Renal pelvis (tissue), 12 donors: ENCODE measurements at places on chromosomes 3 and 15. TPM values are rescaled to one million over a fixed set of nuclear protein-coding genes. Genes with fewer than 3 reads are reported as not detected.

GRCh38 chr3:132543011-132543739 lies 53.9 kb upstream of the ACKR4 start:
- DNase-seq, result no peak

GRCh38 chr15:96606617-96607016 lies 276.1 kb downstream of the NR2F2 start:
- no peak for DNase-seq

DNA sequence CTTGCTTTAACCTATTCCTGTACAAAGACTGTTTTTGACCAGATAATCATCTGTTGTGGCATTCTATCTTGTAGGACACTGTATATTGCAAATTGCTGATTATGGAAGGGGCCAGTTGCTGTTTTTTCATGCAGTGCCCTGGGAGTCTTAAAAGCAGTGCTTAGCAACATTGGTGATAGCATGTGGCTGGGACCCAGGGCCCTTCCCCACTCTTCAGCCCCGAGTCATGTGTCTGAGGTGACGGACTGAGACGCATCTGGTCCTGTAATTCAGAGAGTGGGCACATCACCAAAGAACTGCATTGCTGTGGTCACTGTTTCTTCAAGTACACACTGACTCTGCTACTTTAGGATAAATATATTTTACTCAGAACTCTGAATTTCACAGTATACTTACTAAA lies 63.4 kb downstream of the SNRK start:
- no peak for DNase-seq

DNA sequence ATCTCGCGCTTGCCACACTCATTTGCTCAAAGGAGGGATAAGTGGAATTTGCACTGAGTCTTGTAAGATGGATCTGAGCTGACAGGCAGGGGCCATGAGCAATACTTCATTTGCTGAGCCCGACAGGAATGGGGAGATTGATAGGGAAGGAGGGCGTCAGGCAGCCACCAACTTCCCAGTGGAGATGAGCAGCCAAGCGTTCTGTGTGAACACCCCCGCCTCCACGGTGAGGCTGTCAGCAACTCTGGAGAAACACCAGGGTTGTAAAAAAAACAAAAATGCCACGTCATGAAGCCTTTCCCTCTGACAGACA lies 36.8 kb downstream of the TLE3 start:
- DNase-seq, result peak; percentile 58

DNA sequence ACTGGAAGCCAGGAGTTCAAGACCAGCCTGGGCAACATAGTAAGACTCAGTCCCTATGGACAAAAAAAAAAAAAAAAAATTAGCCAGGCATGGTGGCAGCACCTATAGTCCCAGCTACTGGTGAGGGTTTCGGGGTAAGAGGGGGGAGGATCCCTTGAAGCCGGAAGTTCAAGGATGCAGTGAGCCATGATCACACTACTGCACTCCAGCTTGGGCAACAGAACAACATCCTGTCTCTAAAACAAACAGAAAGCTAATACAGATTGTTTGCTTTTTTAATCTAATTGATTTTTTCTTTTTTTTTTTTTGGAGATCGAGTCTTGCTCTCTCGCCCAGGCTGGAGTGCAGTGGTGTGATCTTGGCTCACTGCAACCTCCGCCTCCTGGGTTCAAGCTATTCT lies 1.6 kb upstream of the IMP3 start:
- DNase-seq, result no peak

- no peak for DNase-seq
Observed at GRCh38 chr3:39386318-39386717, 3.1 kb downstream of the SLC25A38 start.

- DNase-seq, result no peak
Observed at GRCh38 chr3:105899516-105899915, 30.7 kb upstream of the CBLB start.

DNA sequence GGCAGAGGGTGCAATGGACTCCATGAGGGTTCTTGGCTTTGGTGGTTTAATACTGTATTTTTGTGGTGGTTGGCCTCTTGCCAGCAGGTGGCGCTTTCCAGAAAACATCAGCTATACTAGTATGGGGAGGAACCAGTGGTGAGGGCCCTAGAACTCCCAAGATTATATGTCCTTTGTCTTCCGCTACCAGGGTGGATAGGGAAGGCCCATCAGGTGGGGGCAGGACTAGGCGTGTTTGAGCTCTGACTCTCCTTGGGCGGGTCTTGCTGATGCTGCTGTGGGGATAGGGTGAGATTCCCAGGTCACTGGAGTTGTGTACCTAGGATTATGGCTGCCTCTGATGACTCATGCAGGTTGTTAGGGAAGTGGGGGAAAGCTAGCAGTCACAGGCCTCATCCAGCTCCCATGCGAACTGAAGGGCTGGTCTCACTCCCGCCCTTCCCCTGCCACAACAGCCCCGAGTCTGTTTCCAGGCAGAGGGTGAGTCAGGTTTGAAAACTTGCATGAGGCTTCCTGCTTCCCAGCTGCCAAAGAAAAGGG lies 357.7 kb downstream of the OTOL1 start:
- DNase-seq, result no peak

DNA sequence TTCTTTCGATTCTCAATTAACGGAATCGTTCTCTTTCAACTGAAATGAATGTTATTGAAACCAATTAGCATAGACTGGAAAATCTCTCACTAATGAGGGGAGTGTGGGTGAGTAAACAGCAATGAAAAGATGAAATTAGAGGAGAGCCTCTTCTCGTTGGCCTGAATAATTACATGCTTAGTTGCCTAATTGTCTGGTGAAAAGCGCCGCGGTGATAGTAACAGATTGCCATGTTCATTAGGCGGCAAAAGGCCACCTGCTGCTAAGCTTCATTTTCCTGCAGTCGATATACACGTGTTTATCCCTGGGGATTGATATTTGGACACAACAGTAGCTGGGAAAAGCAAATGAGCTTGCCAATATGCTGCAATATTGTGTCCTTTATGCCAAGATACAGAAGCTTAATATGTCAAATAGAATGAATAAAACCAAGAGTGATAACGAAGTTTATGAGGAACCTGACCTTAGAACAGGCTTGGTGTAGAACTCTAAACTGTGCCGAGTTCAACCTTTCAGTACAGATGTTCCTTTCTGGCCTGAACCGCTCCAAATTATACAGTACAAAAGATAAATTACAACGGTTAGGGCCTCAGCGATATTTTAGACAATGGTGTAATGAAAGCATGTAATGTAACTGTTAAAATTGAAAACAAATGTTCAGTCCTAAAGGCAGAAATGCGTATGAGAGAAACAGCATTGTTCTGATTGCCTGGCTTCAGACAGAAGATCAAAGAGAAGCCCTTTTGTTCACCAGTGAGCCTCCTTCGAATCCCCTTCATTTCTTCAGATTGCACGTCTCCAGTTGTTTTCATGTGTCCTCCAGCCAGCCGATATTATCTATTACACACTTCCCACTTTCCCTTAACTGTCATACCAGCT lies 185.2 kb downstream of the SHOX2 start:
- no peak for DNase-seq

- no peak for DNase-seq
Observed at GRCh38 chr15:48719668-48720067, 74.2 kb upstream of the FBN1 start.

GRCh38 chr3:196636369-196637349 lies 2.8 kb upstream of the NRROS start:
- DNase-seq, result no peak

GRCh38 chr15:76353023-76353577 lies 16.5 kb downstream of the ISL2 start:
- no peak for DNase-seq

GRCh38 chr3:106014518-106014917 lies 145.7 kb upstream of the CBLB start:
- DNase-seq, result no peak

- no peak for DNase-seq
Observed at GRCh38 chr15:60375306-60375705, 22.5 kb downstream of the ANXA2 start.

DNA sequence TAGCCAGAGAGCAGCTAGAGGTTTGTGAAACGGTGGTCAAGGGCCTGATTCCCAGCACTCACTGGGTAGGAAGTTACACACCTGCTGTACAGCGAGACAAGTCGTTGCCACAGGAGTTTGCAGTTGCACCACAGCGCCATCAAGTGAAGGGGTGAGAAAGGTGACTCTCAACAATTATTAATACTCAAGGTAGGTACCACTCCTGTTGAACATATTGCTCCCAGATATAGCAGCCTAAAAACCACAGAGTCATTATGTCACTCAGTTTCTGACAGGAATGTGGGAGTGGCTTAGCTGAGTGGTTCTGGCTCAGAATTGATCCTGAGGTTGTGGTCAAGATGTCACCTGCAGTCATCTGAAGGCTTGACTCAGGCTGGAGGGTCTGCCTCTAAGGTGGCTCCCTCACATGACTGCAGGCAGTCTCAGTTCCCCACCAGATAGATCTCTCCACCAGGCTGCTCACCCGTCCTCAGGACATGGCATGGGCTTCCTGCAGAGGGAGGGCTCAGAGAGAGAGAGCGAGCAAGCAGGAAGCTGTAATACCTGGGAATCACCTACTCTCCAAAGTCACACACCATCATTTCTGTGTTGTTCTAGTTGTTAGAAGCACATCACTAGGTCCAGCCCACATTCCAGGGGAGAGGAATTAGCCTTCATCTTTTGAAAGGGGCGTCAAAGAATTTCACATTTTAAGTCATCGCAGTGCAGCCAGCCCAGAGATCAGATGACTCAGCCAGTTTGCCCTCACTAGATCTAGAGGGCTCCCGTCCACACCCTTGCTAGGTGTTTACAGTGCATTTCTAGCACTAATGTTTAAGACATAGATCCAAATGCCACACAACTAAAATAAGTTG lies 17.0 kb upstream of the ANO10 start:
- no peak for DNase-seq

- DNase-seq, result no peak
Observed at GRCh38 chr15:67361100-67361499, 106.5 kb downstream of the IQCH start.

DNA sequence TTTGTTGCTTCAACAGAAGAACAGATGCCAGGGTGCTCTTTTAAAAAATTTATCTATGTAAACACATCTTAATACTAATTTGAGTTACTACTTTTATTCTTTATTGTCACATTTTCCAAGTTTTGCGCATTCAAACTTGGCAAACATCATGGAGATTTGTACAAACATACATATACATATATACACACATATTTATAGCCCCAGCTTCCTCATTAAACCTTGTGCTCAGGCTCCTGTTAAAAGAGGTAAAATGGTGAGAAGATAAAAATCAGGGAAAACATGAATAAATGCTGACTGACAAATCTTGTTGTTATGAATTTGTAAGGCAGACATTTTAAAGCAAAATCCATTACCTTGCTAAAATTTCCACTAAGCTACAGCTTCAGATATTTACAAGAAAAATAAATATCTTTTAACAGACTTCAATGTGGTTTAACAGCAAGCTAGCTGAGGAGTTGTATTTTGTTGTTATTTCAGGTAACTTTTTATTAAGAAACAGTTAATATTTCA lies 27.1 kb downstream of the CDV3 start:
- DNase-seq, result no peak

- DNase-seq, result no peak
Observed at GRCh38 chr3:57135964-57136719, 29.0 kb downstream of the IL17RD start.

DNA sequence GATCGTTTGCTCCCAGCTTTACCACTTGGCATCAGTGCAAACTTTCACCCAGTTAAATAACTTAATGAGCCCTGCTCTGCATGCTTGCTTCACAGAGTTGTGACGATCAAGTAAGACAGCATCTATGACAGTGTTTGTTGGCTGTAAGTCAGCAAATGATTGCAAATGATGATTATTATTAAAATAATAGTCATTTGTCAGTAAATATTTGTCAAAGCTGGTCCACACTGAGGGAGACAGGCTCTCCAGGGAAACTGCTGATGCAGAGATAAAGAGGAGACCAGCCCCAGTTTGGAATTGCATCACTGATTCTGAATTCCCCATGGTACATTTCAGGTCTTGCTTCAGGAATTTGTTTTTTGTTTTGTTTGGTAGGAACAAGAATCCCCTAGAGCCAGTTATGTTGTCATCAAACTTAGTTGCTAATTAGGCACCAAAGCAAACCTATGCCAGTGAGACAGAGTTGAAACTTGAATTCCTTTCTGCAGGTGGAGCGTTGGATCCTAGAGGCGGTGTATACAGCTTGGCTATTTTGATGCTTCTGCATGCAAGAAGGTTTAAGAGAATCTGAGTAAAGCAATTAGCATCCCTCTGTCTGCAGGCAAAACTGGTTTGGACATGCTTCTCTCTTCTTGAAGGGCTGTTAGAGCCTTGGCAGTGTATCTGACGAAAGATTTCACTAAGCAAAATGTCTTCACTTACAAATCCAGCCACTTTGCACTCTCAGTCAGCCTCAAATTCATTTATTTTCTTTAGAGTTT lies 338.6 kb upstream of the TPRG1 start:
- peak; percentile 19 for DNase-seq

GRCh38 chr3:134354612-134355251 lies 19.5 kb downstream of the AMOTL2 start:
- DNase-seq, result no peak

GRCh38 chr15:45529613-45530012 lies 7.1 kb upstream of the SLC30A4 start:
- no peak for DNase-seq

DNA sequence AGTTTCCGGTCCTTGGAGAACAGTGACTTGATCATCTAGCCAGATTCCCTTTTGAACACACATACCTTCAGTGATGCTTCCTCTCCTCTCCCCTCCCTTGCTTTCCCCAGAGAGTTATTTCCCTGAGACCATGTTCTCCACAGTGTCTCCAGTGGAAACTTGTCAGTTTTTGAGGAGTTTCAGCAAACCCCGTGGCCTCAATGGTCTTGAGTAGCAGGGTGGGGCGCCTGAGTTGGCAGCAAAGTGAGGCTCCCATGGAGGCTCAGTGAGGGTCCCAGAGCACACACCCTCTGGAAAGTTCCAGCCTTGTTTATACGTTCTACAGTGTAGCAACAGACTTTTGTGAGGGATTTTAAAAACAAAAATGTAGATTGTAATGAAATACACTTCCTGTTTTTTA lies 135.1 kb downstream of the LRRC28 start:
- no peak for DNase-seq

GRCh38 chr3:194905696-194906095 lies 220.0 kb downstream of the FAM43A start:
- DNase-seq, result no peak

Gene PLIN1
- polyA plus RNA-seq, result 0.97 TPM

Gene VIPR1
- polyA plus RNA-seq, result 3.2 TPM

Gene EDEM1
- polyA plus RNA-seq, result 22.7 TPM

Gene GPR149
- polyA plus RNA-seq, result not detected

Gene SLC25A36
- polyA plus RNA-seq, result 169 TPM

Gene EOMES
- polyA plus RNA-seq, result 0.13 TPM
